Stimulated activated CD8-positive, alpha-beta memory T cell treated with anti-CD3 and anti-CD28 coated beads, Interleukin-15, amount 100 ng/mL, for 1 hour (primary cell): ENCODE measurements at places on chromosomes 11 and 22.

DNA sequence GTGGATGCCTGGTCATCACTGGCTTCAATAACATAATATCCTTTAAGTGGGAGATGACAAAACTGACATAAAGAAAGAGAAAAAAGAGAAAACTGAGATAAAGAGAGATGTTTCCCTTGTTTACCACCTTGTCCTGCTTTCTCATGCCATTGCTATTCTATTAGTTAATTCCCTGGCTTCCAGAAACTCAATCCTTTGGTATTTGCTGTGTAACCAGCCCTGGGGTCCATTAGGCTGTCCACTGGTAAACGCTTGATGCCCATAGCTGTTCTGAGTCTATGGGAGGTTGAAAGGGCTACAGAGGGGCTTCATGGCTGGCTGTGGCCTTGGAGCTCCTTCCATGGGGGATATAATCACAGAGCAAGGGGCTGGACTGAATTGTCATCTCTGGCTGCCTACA lies 243.4 kb upstream of the PLET1 start:
- DNase-seq = no peak

GRCh38 chr11:44192462-44193100 lies 97.1 kb downstream of the EXT2 start:
- DNase-seq = no peak

DNA sequence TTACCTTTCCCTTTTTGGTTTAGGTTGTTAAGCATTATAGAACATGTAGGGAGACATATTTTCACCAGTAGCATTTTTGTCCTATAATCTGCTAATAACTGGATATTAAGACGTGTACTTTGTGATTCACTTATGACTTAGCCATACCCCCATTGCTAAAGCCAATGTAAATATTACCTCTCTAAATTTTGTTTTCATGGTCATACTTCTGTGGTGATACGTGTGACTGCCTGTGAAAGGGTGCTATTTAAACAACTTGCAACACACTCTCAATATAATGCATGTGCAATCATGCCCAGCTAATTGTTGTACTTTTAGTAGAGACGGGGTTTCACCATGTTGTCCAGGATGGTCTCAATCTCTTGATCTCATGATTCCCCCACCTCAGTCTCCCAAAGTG lies 36.2 kb upstream of the PAK1 start:
- no peak for DNase-seq

DNA sequence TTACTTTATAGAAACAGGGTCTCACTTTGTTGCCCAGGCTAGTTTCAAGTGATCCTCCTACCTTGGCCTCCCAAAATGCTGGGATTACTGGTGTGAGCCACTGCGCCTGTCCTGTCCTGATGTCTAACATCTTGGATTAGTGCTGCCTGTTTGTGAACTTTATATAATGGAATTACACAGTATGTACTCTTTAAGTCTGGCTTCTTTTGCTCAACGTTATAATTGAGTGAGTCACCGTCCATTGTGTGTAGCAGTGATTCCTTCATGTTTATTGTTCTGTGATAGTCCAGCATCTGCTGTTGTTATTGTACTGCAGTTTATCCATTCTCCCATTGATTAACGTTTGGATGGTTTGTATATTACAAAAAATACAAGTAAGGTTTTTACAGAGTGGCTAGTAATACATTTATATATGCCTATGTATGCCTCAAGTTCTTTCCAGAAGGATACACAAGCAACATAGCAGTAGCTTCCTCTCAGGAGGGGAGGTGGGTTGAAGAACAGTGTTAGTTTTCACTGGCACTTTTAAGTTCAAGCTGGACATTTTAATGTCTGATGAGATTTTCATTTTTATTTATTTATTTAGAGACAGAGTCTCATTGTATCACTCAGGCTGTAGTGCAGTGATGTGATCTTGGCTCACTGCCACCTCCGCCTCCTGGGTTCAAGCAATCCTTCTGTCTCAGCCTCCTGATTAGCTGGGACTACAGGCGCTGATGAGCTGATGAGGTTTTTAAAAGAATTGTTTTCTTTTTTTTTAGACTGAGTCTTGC lies 25.2 kb upstream of the MICALL1 start:
- DNase-seq = no peak

GRCh38 chr22:39183991-39184585 lies 31.6 kb upstream of the CBX7 start:
- DNase-seq = no peak

DNA sequence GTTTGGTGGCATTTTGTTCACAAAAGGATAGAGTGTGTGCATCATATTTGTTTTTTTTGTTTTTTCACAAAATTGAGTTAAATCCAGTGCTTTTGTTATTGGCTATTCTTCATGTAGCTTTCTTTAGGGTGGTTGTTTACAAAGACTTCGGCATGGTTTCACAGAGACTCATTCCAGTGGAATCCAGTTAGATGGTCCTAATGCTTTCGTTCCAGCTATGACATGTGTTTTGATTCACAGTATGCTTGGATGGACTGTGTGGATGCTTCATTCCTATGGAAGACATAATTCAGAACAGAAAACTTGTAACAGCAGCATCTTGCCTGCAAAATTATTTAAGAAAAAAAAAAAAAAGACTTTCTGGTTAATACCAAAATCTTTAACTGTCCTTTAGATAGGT lies 97.9 kb downstream of the PDHX start:
- no peak for DNase-seq

GRCh38 chr11:1727861-1728260 lies 22.5 kb downstream of the IFITM10 start:
- DNase-seq = no peak

GRCh38 chr22:20437613-20438426 lies at the start of gene SCARF2:
Gene SCARF2 (minus strand): TSS chr22:20437825. CDS start chr22:20437754, 71 bp downstream.
- DNase-seq = no peak

GRCh38 chr11:105641433-105641832 lies 31.6 kb downstream of the GRIA4 start:
- no peak for DNase-seq

DNA sequence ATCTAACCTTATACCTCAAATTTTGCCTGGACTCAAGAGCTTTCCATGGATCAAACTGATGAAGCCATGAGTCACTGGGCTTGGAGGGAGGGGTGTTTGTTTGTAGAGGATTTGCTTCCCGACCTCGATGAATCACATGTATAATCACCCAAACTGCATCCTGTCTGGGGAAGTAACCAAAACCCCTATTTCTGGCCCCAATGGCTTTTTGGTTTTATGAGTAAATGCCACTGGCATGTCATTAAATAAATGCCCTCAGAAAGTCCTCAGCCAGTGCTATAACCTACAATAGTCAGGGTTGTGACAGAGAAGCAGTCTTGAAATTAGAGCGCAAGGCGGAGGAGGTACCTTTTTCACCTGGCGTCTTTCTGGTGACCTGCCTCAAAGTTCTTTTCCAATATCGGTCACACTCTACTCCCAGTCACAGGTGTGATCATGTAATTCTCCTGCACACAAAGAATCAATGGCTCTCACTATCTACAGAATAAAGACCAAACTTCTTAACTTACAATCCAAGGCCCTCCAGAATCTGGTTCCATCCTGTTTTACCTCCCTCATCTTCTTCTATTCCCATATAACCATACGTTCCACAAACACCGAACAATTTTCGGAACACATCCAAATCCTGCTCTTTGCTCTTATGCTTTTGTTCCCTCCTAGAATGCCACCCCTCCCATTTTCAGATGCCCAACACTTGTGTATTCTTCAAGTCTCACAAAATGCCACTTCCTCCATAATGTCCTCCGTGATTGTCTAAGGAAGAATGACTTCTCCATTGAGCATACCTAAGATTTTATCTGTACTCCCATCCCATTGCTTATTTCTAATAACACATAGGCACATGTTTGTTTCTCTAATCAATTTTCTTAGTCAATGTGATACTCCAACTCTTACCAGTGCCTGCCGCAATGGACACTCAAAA lies 81.3 kb upstream of the BLID start:
- no peak for DNase-seq

DNA sequence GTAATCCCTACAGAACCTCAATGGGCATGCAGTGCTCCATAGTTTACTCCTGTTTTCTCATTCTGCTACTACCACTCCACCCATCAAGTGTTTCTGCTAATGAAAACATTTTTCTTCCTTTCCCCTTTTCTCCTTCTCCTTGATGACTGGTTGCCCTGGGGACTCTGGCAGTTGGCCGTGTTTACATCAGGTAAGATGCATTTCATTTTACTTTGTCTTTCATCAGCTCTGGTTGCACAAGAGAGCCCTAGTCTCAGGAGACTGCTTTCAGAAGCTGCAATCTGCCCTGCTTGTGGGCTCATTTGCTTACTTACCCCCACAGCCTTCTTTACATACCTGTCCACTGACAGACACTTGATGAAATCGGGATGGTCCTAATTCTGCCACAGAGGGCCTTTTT lies 19.6 kb upstream of the LIMK2 start:
- no peak for DNase-seq

DNA sequence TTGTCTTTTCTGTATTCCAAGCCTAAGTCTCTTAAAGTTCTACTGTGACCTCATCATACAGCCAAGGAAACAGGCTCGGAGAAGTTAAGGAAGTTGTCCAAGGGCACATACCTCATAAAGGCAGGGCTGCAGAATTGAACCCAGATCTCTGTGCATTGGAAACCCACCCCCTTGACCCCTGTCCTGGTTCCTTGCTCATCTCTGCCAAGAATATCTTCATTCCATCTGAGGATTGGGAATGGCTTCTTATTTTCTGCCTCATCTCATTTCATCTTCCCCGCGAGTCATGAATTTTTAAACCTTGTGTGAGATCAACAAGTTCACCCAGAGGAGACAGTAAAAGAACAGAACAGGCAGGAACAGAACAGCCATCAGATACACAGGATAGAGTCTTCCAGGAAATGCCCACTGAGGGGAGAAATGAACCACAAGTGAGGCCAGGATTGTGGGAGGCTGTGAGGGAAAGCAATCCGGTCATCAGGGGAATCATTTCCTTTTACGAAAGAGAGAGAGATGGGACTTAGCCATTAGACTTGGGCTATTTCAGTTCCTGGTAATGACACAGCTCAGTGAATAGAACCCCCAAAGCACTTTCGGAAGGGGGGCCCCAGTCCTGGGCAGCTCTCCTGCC lies 34.4 kb upstream of the LRRC10B start:
- no peak for DNase-seq

DNA sequence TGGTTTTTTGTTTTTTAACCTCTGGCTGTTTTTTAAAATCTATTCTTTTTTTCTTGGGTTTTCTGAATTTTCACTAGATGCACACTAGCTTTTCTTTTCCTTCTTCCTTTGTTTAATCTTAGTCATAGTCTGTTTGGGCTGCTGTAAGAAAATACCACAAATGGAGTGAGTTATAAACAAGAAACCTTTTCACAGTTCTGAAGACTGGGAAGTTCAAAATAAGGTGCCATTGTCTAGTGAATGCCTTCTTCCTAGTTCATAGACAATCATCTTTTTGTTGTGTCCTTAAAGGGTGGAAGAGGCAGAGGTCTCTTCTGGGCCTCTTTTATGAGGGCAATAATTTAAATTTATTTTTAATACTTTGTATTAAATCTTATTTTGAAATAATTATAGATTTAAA lies 532.9 kb upstream of the ANO5 start:
- DNase-seq = no peak

GRCh38 chr22:45777046-45777851 lies 105.6 kb downstream of the ATXN10 start:
- no peak for DNase-seq

DNA sequence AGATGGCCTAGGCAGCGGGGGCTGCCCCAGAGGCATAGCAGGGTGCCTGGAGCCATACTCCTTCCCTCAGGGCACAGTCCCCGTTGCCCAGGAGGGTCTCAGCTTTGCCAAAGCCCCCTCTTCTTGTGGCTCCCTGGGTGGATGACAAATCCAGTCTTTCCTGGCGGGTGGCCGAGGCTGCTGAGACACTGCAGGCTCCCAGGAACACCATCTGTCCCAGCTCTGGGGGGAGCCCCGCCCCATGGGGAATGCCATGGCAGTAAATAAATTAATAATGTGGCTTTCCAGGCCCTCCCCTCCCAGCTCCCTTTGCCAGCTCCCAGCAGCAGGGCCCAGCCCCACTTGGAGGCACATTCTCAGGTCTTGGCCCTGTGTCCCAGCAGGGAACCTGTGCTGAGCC lies 45.0 kb downstream of the PDE2A start:
- no peak for DNase-seq

DNA sequence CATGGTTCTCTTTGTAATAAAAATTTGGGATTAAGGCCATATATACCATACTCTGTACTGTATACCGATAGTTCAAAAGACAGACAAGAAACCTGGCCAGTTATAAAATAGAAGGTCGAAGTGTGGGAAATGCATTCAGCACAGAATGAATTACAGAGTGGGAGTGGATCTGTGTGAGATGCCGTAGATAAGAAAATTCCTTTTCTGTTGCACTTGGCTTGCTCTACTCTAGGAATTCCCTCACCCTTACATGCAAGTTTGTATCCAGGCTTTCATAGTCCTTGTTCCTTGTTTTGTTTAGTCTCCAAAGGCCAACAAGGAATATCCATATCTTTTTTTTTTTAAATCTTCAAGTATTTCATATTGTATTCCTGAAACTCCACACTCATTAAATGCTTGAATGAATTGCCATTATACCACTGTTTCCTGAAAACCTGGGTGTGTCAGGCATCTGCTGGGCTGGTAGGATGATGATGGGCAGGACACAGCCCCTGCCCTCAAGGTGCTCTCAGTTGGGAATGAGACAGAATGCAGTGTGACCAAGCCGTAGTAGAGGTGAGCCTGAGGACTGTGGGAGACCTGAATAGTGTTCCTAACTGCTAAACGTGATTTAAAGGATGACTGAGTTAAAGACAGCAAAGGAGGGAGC lies 53.5 kb downstream of the TEAD1 start:
- no peak for DNase-seq
